ENCODE measurements at places on chromosomes 7 and 10.

- DNase-seq: no peak
These were observed 98.2 kb downstream of the PRLHR start for GRCh38 chr10:118497227-118497626.

- no peak for DNase-seq
These were observed 13.6 kb downstream of the POR start for GRCh38 chr7:75928568-75928914.

DNA sequence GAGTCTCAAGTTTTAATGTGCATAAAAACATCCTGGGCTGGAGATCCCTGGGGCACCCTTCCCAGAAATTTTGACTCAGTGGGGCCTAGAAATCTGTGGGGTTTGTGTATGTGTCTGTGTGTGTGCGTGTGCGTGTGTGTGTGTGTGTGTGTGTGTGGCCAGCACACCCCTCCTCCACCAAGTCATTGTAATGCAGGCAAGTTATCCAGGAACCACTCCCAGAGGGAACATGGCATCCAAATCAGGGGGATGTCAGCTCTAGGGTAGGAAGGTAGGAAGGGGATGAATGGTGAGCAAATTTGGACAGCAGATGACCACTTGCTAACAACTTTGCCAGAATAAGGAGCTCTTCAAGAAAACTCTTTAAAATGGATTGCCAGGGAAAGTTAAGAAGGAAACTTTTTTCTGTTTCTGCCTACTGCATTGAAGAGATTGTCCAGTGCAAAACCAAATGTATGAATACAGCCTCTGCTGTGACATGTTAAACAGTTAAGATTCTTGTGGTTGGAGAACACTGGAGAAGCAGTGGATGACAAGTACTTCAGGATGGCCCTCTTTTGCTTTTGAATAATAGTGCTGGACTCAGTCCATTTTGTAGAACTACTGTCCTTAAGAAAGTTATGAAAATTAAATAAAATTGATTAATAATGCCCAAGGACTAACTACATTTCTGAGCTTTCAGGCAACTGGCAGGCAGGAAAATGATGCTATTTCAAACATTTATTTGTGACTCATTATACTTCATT, 12.3 kb downstream of the STAMBPL1 start:
- DNase-seq: no peak

- DNase-seq: no peak
These were observed 135.0 kb downstream of the RTKN2 start for GRCh38 chr10:62133618-62134017.

GRCh38 chr7:139930286-139930965, 101.4 kb downstream of the TBXAS1 start:
- DNase-seq: no peak

DNA sequence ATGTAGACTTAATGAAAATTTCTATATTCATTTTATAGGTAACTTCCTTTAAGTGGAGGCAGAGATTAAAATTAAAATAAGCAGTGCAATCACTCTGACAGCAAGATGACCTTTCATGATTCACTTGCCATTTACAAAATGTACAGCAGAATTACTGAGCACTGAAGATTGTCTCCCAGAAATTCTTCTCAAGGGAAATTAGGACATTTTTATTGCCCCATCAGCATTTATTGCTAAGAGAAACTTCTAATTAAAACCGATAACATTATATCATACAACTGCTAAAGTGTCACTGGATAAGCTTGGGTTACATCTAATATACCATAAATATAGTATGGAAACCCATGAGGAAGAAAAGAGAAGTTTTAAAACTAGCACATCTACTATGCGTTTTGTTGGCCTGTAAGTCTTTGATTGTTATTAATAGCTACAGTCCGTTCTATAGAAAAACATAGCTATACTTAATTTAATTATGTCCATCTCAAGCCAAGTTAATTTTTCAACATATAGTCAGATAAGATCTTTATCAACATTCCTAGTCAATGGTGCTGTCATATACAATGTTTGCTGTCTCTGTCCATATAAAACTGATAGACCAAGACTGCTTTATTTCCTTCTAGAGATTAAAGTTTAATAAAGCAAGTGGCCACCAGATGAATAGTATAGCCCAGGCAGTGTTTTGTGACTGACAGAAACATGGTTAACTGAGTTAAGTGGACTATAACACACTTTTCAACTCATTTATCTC, 217.1 kb upstream of the HGF start:
- no peak for DNase-seq

- DNase-seq: no peak
These were observed 69.6 kb upstream of the CDK1 start for GRCh38 chr10:60708666-60709065.

- DNase-seq: no peak
These were observed 81.1 kb upstream of the PRKG1 start for GRCh38 chr10:50992972-50993766.

DNA sequence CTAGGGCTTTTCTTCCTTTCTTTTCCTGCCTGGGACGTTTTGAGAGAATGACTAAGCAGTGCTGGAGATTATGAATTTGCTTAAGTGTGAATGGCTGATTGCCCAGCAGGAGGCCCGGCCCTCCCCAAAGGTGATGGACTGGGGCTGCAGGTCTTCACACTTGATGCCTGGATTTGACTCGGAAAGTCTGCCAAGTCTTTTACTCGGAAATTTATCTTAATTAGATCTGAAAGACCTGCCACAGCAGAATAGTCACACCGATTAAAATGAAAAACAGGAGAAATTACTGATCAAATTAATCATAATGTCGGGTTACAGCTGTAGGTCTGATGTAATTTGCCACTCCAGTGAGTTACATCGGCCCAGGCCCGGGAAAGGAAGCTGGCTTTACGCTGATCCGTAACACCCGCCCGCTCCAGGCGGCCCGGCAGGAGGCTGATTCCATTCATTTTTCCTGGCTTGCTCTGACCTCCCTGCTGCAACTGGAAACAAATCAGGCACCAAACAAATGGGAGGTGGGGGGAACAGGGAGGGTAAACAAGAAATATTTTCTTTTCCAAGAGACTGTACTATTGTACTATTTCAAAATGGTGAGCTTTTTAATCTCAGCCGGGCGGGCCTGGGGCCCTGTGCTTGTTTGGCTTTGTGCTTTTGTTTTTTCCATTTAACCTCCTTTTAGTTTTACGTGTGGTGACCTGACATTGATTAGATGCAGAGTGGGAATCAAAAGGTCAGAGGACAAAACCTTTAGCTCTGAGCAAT, 212.4 kb upstream of the YAE1 start:
- DNase-seq: no peak

DNA sequence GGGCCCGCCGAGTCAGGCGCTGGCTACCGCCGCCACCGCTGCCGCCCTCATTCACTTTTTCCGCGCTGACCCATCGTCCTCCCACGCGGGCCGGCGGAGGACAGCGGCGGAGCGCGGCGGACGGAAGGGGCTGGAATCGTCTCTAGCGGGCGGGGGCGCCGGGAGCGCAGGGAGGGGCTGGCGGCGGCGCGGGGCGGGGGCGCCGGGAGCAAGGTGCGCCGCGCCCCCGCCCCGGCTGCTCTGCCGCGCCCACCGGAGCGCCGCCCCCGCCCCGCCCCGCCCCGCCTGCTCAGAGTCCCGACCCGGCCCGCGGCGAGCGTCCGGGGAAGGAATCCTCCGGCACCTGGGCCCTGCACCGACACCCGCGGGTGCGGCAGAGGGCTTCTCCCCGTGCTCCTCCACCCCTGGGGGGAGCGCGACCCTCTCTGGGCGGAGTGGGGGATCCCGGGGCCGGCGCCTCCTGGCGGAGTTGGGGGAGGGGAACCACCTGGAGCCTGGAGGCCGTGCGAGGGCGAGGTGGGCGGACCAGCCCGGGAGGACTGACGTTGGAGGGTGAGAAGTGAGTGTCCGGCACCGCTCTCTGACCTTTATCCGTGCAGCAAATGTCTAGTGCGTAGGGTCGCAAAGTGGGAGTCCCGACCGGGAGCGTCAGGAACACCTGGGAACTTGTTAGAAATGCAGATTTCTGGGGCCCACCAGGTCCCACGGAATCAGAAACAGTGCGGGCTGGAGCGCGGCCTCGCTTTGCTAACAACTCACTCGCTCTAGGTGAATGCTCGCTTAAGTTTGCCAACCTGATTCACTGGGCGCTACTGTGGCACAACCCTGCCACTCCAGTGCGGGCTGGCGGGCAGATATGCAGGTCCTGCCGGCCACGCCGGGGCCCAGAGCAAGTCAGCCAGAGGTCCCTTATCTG, at the start of gene COBL:
COBL (minus strand) TSS at position 144 of the 916 bp plus-strand sequence. CDS start 176 bp downstream, outside the sequence.
- no peak for DNase-seq

All from mesothelial cell of epicardium (in vitro differentiated cells).